ENCODE measurements at places on chromosomes 11 and 22.

- peak; percentile 87 for DNase-seq
Observed at GRCh38 chr11:12411806-12412727, 34.7 kb downstream of the PARVA start.

GRCh38 chr11:73091521-73092305, 50.4 kb downstream of the FCHSD2 start:
- no peak for DNase-seq

GRCh38 chr11:120681434-120682331, 170.1 kb downstream of the GRIK4 start:
- no peak for DNase-seq

DNA sequence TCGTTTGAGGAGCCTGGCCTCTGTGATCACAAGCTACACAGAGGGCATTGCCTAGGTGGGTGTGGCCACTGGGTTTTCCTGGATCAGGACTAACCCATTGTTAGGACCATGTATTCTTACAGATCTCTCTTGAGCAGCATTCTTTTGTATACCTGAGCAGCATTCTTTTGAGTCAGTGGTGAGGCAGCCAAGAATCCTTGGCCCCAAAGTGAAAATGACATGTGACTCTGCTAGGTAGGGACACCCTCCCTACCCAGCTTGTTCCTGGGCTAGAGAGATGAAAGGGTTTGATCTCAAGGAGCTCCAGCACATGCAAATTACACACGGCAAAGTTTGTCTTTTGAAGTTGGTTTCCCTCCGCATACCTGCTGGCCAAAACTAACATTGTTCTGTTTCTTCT, 55.0 kb upstream of the HORMAD2 start:
- DNase-seq, result no peak

DNA sequence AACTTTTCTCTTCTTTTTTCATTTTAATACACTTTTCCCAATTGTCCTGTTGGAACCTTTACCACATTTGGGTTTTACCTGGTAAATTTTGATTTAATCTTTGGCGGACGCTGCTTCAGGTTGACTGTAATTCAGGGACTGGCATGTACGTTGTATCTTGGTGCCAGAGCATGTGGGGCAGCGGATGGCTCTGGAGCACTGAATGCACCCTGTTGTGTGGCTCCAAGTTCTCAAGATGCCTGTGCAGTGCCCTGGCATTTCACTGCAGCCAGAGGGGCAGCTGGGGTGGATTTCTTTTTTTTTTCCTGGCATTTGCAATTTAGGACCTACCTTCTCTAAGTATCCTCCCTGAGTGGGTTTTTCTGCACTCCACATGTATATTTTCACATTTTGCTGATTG, 242.2 kb downstream of the BLID start:
- DNase-seq, result no peak

- peak; percentile 61 for DNase-seq
Observed at GRCh38 chr11:8732324-8732670, 49.7 kb downstream of the RPL27A start.

DNA sequence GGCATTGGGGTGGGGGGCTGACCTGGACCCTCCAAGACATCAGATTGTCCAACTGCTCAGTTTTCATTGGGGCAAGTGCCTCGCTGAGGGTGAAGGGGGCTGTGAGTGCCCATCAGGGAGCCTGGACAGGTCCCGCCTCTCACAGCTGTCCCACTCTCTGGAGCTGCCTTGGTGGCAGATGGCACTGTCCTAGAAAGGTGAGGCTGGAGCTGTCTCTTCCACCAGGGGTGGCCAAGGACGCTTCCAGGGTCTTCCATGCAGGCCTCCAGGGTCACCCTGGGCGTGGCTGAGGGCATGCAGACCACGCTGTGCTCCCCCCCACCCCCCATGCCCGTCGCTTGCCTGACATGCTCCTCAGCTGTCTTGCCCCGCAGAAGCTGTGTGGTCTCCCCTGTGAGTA, 53.5 kb upstream of the CCDC188 start:
- no peak for DNase-seq

GRCh38 chr11:67640021-67640757, 626 bp upstream of the TBX10 start:
- peak; percentile 88 for DNase-seq

DNA sequence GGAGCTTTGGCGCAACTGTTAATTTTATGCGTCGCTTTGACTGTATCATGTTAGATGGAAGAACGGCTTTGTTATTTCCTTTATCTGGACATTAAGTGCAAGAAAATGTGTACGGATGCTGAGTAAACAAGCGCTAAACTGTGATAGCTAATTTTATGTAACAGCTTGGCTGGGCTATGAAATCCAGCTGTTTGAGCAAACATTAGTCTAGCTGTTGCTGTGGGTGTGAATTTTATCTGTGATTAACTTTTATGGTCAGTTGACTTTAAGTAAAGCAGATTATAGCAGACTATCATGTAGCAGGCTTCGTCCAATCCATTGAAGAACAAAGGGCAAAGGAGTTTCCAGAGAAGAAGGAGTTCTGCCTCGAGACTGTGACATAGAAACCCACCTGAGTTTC, 14.0 kb downstream of the OR8A1 start:
- DNase-seq, result no peak

DNA sequence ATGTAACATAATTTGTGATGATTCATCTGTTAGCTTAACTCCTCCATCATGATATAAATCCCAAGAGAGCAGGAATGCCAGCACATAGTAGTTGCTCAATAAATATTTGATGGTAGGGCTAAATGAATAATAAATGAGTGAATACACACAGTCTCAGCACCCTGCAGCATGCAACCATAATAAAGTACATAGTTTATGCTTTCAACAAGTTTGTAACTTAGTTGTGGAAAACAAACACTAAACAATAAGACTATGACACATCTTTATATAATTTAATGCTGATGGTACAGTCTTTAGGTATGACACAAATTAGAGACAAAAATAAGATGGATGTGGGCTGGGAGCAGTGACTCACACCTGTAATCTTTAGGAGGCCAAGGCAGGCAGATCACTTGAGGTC, 3.8 kb downstream of the ALKBH8 start:
- DNase-seq, result no peak

- DNase-seq, result peak; percentile 54
Observed at GRCh38 chr11:34151166-34151565, 45.7 kb downstream of the NAT10 start.

DNA sequence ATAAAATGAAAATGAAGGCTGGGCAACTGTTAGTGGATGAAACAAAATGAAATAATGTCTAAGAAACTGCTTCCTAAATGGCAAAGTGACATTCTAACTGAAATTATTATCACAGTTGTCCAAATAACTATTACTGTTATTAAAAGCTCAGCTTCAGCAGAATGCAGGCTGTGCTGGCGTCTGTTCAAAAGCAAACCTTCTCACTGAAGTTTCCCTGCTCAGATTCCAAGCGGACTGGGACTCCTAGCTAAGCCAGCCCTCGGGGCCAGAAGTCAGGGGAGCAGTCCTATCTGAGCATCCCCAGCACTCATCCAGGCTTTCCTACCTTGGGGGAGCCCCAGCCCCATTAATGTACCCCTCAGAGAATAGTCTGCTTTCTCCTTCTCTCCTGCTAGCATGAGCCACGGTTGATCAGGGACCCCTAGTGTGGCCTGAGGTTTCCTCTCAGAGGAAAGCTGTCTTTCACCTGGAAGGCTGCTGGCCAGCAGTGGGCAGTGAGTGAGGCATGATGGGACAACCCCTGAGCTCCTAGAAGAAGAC, 1167.3 kb downstream of the TBC1D22A start:
- DNase-seq, result no peak

- no peak for DNase-seq
Observed at GRCh38 chr11:129533395-129533794, 157.7 kb downstream of the BARX2 start.

- DNase-seq, result no peak
Observed at GRCh38 chr11:86814775-86815174, 14.4 kb downstream of the PRSS23 start.

GRCh38 chr11:8777907-8778767, 95.5 kb downstream of the RPL27A start:
- peak; percentile 93 for DNase-seq

GRCh38 chr11:111886032-111886431, 6.7 kb downstream of the CFAP68 start:
- no peak for DNase-seq

DNA sequence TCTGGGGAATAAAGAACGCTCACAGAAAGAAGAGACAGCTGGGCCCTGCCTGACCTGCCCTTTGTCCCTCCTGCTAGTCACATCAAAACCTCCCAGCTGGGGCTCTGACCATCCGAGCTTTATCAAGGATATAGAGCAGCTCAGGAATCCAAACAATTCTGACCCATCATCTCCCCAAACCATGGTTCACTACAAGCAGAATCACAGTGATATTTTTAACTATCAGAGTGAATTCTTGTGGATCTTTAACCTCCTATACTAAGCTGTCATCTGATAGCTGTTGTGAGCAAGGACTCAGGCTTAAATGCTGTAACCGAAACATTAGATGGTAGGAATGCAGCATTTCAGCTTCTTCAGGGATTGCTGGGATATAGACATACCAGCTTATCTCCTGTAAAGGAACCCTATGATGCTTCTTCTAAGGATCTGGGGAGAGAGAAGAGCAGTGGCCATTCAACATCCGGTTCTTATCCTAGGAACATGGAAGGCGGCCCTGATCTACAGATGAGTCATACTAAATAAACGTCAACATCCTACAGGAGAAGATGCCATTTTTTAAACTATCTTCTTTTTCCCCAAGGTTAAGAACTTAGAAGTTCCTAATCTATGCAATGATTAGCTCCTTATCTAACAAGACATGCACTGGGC, 84.7 kb upstream of the AKIP1 start:
- no peak for DNase-seq

GRCh38 chr11:79493555-79494171, 52.8 kb upstream of the TENM4 start:
- peak; percentile 84 for DNase-seq

DNA sequence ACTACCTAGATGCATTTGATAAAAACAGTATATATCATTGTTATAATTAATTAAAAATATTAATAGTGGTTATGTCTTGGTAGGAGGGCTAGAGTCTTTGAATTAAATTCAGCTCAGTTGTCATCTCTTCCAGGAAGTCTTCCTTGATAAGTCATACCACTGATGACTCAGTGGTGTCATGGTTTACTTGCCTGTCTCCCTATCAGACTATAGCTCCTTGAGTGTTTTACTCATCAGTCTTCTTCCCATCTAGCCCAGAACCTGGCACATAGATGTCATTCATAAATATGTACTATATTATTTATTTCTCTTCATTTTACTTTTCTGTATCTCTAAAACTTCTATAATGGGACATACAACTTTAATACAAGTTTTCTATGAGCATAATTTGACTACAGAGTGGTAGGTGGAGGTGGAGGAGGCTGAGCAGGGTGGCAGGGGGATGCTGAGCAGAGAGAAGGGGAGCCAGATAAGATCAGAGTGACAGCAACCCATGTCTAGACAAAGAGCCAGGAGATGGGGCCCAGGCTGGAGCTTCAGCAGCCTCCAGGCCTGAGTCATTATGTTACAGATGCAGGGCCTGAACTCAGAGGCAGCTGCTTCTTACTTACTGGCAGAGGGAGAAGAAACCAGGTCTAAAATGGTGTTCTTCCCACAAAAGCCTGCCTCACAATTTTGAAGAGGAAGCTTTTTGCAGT, 82.3 kb upstream of the PHOX2A start:
- DNase-seq, result no peak

- DNase-seq, result no peak
Observed at GRCh38 chr11:47143322-47143721, 33.4 kb downstream of the ARFGAP2 start.

DNA sequence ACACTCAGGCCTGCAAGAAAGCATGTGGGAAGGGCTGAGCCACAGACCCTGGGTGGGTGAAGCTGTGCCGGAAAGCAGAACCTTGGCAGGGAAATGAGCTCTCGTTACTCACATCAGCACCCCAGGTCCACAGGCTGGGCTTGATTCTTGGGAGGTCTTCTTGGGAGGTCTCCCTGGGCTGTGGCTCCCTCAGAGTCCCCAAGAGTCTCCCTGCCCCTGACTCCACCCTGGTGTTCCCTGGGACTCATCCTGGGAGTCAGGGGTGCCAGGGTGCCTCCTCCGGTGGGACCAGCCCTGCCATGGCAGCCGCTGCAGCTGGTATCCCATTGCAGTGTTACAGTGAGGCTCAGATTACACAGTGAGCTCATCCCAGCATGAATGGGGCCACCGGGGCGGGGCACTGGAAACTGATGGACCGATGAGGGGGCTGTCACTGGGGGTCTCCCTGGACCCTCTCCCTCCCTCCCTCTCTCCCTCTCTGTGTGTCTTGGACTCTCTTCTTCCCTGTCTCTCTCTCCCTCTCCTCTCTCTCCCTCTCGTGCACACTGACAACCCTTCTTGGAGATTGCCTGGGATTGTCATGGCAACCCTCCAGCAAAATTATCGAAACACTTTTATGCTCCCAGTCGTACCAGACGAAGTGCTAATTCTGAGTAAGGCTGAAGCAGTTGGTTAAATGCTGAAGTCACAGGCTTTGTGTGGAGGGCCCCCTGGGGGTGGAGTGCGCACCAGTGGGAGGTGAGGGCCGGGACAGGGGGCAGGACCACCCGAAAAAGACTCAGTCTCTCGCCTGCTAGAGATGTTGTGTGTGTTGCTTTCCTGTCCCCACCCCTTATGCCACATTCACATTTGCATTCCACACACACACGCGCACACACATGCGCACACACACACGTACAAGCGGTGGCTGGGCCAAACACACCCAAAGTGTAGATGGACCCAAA, 8.6 kb upstream of the C11orf96 start:
- DNase-seq, result no peak

DNA sequence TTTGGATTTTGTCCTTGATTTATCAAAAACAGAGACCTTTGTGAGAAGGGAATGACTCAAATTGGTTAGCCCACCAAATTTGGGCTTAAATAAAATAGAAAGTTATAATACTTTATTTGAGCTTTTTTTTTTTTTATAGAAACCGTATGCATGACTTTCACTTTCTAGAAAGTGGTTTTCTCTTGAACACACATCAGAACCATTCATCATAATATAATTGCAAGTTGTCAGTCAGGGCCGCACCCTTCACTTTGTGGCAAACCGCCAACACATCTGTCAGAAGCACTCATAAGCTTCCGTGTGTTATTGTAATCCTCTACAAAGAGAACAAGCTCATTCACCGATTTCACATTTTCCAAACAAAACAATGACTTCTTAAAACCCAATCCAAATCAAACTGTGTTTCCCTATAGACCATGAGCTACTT, 76.1 kb downstream of the SOX6 start:
- no peak for DNase-seq

GRCh38 chr11:16125796-16126195, 230.6 kb downstream of the SOX6 start:
- no peak for DNase-seq

DNA sequence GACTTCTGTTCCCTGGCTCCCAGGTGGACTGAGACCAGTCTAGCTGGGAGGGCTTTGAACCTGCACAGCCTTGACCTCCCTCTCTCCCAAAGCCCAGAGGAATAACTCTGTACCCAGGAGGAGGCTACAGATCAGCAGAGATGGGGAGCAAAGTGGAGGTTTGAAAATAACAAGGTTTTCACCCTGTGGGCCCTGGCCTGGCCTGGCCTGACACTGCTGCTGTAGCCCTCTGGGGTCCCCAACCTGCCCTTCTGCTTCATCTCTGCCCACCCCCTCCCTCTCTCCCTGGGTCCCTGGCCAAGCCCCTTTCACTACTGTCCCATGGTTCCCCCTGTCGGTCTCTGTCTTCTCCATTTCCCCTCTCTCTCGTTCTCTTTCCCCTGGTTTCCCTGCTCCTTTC, 225.2 kb downstream of the BUD13 start:
- peak; percentile 68 for DNase-seq

GRCh38 chr11:123587559-123587958, 66.9 kb downstream of the SCN3B start:
- no peak for DNase-seq

Data from posterior vena cava (tissue), 2 donors.